ENCODE measurements at places on chromosomes 7 and 10.

GRCh38 chr7:107891636-107892366, 818 bp downstream of the DLD start:
- no peak for DNase-seq

DNA sequence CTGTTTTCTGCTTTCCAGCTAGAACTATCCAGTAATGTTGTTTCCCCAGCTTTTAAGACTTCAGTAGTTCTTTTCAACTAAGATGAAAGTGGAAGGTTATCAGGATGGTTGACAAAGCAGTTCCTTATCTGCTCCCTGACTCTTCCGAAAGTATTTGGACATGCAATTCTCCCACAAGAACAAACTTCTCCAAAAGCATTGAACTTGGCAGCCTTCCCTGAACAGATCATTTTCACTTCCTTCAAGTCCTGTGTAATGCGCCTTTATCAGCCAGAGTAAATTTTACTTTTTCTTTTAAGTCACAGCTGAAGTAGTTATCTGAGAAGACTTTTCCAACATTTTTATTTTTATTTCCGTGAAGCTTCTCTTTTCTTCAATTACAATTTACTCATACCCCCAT, 39.7 kb downstream of the CDC14C start:
- no peak for DNase-seq

DNA sequence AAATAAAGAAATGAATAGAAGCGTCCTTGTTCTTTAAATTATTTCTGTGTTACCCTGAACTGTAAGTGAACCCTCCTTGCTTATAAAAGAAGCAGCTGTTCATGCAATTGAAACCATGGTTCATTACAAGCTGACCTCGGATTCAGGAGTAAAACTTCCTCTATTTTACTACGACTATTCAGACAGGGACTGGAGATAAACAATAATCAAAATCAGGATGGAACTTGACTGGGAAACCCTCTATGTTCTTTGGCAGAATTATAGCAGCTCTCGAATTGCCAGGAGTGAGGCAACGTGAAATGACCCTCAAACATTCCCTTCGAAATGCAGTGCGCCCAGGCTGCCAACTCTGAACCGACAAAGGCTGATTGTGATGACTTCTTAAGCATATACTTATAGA, 172.1 kb downstream of the CYP26A1 start:
- no peak for DNase-seq

DNA sequence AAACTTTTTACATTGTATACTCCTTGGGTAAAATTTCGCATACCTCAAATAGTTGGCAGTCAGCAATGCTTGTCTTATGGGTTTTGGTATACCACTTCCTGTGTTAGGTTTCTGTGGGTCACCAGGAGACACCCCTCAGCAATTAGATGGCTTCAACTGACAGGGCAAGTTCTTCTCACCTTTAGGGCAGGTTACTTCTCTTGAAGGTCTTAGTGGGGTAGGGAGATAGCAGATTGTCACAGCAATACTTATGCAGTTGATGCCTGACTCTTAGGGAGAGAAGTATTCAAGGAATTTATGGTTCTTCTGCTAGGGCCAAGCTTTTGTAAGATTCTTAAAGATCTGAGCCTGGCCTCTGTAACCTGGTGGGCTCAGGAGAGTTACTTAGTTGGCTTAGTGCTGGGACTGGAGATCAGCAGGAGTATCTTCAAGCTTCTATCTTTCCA, 42.9 kb downstream of the MKLN1 start:
- DNase-seq = no peak

DNA sequence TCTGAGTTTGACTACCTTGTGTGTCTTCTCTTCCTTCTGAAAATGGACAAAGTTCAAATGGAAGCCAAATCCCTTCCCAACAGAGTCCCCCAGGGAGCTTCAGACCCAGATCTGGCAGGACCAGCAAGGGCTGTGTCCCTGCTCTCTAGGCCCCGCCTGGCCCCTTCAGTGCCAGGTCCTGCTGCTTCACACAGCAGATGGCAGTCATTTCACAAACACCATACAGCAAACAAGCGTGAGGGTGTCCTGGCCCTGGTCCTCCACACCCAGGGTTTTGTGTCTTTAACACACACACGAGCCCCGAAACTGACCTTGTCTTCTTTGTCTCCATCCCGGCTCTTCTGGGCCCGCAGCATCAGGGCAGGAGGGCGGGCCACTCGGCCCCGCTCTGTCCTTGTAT, 145.0 kb downstream of the TCERG1L start:
- no peak for DNase-seq

DNA sequence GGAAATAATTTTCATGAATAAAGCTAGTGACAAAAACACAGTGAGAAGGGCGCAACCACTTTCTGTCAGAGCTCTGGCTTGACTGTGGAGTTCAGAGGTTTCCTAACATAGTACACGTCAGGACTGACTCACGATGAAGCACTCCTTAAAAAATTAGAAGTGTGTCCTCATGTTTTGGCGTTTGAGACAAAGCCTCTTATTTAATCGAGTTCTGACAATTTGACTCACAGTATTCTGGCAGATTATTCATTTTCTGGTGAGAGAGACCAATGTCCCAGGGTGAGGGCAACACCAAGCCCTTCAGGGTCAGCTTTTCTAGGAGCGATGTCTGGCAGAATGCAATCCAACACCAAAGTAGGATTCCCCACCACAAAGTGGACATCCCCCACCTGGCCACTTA, 108.7 kb downstream of the DIP2C start:
- no peak for DNase-seq

DNA sequence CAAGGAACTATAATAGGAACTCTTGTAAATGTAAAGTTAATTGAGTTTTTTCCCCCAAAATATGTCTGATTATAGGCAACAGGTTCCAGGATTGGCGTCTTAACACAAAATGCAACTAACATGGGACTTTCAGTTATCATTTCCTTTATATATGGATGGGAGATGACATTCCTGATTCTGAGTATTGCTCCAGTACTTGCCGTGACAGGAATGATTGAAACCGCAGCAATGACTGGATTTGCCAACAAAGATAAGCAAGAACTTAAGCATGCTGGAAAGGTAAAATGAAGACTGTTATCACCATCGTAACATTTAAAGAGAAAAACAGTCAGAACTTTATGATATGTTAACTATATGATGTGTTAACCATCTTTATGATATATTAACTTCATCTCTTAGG, 63.7 kb downstream of the SP8 start:
- no peak for DNase-seq

DNA sequence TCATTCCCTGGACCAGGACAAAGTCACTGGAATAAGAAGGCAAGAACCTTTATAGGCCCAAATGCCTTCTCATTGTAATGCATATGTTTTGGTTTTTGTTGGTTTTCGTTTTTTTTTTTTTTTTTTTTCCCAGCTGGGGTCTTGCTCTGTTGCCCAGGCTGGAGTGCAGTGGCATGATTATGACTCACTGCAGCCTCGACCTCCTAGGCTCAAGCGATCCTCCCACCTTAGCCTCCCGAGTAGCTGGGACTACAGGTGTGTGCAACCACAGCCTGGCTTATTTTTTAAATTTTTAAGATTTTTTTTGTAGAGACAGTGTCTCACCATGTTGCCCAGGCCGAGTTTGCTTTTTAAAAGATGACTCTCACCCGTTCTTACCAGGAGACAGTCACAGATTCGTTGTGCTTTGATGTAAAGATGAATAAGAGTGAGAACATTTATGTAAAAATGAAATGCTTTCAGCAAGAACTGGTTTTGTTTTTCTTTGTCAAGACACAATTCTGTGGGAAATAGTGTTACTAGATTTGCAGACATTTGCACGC, 7.6 kb downstream of the IQCE start:
- DNase-seq = no peak

DNA sequence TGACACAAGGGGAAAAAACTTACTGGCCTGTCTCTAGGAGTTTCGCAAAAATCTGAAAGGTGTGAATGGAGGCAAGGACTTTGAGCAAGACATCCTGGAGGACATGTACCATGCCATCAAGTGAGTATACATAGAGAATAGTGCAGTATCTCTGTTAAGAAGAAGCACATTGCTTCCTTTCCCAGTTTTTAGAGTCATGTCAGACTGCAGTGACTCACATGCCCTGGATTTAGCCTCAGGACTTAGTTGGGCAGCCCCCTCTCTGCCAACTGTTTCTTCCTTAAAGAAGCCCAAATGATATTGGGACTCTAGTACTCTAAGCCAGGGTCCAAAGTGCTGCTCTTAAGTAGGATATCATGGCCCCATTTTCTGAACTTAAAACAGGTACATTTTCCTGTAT, 28.1 kb upstream of the NFKB2 start:
- DNase-seq = no peak

DNA sequence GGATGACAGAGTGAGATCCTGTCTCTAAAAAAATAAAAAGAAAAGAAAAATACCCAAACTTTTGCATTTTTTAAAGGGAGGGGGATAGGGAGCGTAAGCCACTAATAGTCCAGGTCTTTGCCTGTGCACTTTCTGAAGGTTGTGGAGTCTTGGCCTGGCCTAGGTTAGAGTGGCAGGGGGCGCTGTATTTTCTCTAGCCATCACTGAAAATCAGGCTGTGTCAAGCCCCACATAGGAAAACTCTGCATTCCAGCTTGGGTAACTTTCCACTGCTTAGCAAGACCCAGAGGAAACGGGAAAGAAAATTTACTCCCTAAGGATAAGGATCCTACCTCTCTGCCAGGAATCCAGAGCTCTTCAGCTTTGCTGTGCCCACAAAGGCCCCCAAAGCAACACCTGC, 10.5 kb upstream of the PAX4 start:
- DNase-seq = no peak

- no peak for DNase-seq
Observed at GRCh38 chr7:124856299-124856888, 73.2 kb downstream of the POT1 start.

GRCh38 chr7:28847176-28847575, 111.0 kb downstream of the TRIL start:
- DNase-seq = no peak

GRCh38 chr10:113131613-113132261, 181.7 kb downstream of the TCF7L2 start:
- DNase-seq = no peak

DNA sequence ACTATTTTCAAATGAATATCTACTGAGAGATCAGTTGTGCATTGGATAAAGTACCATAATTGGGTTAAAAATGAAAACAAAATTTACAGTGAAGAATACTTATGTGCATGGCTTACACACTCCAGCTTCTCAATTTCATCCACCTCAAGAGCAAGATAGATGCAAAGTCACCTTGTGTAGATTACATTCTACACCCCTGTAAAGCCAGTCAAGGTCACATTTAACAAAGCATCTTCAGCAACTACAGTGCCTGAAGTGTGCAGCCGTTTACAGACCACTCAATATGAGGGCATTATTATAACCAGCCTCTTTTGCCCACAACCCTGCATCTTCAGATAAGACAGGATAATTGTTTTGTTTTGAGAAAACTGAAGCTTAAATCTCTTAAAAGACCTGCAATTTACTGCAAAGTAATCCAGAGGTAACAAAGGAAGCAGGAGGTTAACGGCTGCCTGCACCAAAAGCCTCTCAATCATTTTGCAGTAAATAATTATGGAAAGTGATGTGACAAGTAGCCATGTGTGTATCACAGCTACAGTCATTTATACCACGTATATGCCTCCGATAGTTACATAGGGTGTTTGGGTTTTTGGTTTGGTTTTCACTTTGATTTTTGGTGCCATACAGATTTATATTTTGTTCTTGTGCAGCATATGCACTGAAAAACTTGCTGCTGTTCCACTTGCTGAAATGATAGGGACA, 4.9 kb downstream of the PURB start:
- no peak for DNase-seq

DNA sequence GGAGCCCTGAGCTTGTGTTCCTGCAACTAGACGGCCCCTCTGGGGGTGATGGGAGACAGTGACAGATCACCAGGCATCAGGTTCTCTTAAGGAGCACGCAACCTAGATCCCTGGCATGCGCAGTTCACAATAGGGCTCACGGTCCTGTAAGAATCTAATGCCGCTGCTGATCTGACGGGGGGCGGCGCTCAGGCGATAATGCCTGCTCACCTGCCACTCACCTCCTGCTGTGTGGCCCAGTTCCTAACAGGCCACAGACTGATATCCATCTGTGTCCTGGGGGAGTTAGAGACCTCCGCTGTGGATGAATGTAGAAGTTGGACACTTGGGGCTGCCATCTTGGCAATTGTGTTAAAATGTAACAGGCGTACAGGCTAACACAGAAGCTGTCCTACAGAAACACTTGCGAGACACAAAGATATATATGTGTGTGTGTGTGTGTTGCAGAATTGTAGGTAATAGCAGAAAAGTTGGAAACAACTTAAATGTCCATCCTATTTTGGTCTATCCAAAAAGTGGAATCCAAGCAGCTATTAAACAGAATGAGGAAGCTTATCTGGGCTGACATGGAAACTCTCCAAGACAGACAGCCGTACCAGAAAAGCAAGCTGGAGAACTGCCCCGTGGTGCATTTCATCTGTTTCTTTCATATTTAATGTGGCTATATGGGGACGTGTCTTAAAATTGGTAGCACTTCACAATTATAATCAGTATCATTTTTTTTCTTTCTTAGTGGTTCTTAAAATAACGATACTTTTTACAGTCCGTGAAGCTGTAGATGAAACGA, 82.8 kb downstream of the MKI67 start:
- DNase-seq = no peak

DNA sequence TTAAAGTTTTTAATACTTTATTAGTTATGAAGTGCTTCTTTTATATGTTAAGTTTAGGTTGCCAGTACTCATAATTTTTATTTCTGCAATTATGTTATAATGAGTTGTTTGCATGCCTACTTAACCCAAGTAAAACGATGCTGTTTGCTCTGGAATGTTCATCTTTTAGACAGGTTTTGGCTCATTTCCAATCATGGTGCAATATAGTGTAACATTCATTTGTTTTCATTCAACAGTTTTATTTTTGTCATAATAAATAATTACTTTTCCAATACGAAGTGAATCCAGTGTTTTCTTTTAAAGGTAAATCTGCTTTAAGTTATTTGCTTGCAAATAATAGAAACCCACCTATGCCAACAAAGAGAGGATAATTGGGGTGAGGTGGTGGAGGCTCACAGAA, 22.1 kb downstream of the ARL5B start:
- no peak for DNase-seq

GRCh38 chr10:6052247-6053221, 9.6 kb downstream of the IL2RA start:
- DNase-seq = no peak

- no peak for DNase-seq
Observed at GRCh38 chr7:46192271-46192670, 271.2 kb upstream of the IGFBP3 start.

DNA sequence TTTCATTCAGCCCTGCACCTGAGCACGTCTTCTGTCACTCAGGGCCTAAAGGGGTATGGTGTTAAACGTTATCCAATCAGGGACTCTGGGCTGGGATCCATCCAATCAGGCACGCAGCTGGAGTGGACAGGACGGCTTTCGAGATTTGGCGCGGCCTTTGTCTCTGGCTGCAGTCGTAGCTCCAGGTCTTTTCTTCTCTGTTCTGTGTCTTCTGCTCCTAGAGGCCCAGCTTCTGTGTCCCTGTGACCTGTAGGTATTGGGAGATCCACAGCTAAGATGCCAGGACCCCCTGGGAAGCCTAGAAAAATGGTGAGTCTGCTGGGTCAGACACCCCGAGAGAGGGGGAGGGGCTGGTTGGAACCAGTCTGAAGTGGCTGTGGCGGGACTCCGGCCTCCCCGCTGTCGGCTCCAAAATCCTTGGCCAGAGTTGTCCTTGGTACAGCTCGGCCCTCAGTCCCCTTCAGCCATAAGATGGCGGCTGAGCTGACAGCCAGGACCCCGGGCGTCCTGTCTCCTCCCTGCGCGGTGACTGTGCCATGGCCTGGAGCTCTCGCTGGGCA, 11.7 kb upstream of the ZNF680 start:
- no peak for DNase-seq

GRCh38 chr7:82549616-82550285, 106.2 kb upstream of the CACNA2D1 start:
- DNase-seq = no peak

GRCh38 chr7:54465095-54465494, 77.1 kb upstream of the VSTM2A start:
- no peak for DNase-seq

Data from bone marrow (tissue), 2 donors.